BE2C (cell line): ENCODE measurements at places on chromosomes 16 and 17.

GRCh38 chr16:60811657-60812056, 1224.6 kb downstream of the CDH8 start:
- DNase-seq, result no peak

DNA sequence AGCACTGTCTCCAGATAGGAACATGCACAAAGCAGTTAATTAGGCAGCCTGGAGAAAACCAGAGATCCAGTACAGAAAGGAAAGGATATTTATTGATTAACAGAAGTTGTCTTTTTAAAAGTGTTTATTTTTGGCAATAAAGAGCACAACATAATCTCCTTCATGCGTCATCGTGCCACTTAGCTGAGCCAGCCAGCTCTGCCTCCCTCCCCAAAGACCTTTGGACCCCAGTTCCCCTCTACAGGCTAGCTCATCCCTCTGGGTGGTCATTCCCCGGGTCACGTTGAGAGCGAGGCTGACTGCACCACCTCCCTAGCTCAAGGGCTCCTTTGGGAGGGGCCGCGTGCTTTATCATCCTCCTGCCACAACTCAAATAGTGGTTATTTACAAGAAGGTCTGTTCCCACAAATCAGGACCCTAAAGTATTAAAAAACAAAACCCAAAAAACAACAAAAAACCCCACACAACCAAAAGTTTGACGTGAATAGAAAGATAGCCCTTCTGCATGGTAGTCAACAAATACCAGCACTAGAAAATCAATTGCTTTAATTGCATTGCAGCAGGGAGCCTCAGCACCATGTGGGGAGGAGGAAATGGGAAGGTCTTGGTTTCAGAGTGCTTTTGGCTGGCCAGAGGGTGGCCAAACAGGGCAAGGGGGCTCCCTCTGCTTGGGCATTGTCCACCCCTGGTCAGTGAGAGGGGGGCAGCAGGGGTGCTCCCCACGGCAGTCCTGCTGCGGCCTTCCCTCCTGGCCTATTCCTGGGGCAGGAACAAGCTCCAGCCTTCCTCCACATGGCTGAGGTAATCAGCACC, 9.6 kb downstream of the POLR2C start:
- DNase-seq, result peak; percentile 36

- no peak for DNase-seq
Measured at GRCh38 chr17:35052241-35052610, 11.3 kb downstream of the RFFL start.

DNA sequence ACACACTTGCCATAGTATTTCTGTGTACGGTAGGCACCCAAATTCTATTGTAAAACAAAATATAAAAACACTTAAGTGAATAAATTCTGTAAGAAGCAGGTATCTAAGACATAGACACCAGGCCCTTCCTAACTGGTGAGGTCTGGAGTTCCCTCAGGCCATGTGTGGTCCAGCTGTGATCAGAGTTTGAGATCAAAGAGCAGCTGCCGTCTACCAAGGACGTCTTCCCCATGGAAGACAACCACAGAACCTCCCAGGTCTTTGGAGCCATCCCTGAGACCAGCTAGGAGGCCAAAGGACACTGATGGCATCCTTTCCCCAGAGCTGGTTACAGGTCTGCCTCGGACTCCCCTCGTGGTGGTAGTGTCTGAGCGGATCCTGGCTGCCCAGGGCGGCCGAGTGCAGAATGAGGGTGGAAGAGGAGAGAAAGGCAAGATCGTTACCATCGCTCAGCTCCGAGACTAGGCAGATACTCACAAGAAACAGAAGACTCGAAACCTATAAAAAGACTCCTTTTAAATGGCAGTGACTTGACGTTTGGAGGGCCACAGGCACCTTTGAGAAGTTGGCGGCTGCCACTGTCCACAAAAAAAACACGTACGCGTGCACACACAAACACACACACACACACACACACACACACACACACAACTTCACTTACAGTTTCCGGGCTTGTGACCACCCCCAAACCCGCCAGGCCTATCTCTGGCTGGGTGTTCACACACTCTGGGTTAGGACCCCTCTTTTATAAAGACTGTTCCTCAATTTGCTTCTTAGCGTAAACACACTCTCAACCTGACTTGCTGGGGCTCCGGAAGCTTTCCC, 7.5 kb downstream of the TIMP2 start:
- DNase-seq, result no peak

- no peak for DNase-seq
Measured at GRCh38 chr16:56340416-56340815, 84.9 kb downstream of the AMFR start.

GRCh38 chr17:80034791-80035686, 633 bp downstream of the TBC1D16 start:
- no peak for DNase-seq

GRCh38 chr16:25007284-25007984, 7.7 kb downstream of the ARHGAP17 start:
- DNase-seq, result no peak

DNA sequence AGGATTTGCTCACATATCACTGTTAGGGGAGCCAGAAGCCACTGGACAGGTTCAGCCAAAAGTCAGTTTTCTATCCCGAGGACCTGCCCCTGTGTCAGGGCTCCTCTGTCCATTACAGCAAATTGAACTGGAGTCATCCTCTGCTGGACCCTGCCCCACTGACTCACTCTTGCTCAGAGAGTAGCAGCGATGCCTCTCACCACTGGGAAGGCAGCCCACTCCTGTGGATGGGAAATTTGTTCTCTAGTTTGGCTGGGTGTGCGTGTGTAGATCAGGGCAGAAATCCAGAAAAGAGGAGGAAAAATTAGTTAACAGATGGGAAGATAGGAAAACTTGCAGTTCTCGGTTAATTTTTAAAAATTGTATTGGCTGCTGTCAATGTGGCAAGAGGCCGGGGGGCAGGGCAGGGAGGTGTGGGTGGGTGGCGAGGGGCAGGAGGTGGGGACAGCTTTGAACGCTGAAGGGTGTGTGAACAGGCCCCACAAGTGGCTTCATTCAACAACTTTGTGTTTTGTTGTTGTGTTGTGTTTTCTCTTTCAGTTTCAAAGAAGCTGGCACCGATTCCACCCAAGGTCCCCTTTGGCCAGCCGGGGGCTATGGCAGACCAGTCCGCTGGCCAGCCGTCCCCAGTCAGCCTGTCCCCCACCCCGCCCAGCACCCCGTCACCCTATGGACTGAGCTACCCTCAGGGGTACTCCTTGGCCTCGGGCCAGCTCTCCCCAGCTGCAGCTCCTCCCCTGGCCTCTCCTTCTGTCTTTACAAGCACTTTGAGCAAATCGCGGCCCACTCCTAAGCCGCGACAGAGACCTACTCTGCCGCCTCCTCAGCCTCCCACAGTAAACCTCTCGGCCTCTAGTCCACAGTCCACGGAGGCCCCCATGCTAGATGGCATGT, 33.6 kb downstream of the ELAC2 start:
- DNase-seq, result no peak

- no peak for DNase-seq
Measured at GRCh38 chr17:29210879-29211278, 30.7 kb upstream of the MYO18A start.

DNA sequence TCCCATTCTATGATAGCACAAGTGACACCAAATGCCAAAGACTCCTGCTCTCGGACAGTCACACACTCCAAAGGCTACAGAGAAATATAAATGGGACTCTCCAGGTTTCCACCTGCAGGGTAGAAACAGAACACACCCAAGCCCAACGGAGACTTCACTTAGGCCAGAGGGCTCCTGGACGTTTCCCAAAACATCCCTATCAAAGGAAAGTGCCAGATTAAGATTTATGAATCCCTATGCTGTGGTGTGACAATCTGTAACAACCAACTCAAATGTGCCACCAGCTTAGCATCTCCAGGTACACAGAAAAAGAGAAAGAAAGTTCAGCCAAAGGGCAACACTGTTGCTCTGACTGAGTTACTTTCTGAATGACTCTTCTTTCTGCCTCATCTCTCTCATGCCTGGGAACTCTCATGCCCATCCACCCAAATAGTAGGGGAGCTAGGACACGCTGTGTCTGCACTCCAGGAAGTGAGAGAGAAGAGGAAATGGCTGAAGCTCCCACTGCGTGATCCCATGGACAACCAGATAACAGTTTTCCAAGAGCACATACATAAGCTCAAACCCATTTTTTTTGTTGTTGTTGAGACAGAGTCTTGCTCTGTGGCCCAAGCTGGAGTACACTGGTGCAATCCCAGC, 49.7 kb downstream of the SMG6 start:
- no peak for DNase-seq

DNA sequence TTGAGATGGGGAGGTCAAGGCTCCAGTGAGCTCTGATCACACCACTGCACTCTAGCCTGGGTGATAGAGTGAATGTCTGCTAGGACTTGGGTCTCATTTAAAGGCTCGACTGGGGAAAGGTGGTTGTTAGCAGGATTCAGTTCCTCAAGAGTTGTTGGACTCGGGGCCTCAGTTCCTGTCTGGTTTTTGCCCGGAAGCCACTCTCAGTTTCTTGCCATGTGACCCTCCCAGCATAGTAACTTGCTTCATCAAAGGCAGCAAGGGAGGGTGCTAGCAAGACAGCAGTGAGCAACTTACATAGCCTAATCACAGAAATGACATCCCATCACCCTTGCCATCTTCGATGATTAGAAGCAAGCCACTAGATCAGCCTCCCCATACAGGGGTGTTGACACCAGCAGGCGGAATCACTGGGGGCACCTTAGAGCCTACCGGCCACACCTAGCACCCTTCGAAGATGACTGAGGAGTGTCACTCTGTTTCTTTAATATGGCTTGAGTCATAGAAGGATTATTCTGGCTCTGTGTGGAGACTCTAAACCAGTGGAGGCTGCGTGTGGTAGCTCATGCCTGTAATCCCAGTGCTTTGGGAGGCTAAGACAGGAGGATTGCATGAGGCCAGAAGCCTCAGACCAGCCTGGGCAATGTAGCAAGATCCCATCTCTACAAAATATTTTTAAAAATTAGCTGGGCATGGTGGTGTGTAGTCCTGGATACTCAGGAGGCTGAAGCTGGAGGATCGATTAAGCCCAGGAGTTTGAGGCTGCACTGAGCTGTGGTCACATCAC, 13.2 kb upstream of the SCNN1B start:
- no peak for DNase-seq

GRCh38 chr17:15453782-15454181, 13.6 kb downstream of the CDRT4 start:
- DNase-seq, result no peak

- no peak for DNase-seq
Measured at GRCh38 chr17:14748036-14748710, 447.3 kb downstream of the HS3ST3B1 start.

DNA sequence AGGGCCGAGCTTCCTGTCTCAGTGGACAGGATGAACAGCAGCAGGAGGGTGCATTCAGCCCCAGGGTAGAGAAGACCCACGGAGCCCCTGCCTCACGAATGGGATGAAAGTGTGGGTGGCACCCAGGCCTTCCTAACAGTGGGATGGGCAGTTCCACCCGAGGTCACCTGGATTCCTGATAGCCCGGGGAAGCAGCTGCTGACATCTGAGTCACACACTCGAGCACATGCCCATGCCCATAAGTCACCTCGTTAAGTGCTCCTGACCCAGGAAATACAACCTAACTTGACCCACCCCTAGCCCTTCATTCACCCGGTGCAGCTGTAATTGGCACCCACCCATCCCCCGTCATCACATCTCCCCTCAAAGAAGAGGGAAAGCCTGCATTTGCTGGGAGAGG, 85.3 kb upstream of the FOXF1 start:
- no peak for DNase-seq

- no peak for DNase-seq
Measured at GRCh38 chr17:55730808-55731207, 8.1 kb upstream of the TMEM100 start.

DNA sequence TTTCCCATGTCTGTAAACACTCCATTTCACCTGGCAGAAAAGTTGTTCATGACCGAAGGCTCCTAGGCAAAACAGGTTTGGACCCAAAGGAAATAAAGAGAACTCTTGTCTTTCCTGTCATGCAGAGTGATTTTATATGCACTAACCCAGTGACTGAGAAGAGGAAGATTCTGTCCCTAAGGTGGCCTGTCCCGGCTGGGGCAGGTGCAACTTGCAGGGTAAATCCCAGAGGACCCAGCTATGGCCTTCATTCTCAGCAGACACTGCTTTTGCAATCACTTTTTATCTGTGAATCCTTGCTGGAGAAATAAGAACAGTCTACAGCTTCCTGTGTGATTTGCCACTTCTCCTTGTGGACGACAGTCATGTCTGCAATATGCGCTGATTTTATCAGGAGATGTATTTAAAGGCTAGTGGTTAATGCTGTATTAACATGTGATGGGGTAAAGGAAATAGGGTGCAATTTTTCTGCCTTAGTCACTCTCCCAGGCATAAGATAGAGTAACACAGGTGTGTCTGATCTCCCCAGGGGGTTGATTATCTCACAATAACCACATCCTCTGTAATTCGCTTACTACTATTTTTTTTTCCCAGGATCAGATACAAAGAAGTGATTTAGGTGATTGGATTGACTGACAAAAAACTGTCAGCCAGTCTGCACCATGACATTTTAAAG, 696.8 kb upstream of the SOX9 start:
- no peak for DNase-seq

DNA sequence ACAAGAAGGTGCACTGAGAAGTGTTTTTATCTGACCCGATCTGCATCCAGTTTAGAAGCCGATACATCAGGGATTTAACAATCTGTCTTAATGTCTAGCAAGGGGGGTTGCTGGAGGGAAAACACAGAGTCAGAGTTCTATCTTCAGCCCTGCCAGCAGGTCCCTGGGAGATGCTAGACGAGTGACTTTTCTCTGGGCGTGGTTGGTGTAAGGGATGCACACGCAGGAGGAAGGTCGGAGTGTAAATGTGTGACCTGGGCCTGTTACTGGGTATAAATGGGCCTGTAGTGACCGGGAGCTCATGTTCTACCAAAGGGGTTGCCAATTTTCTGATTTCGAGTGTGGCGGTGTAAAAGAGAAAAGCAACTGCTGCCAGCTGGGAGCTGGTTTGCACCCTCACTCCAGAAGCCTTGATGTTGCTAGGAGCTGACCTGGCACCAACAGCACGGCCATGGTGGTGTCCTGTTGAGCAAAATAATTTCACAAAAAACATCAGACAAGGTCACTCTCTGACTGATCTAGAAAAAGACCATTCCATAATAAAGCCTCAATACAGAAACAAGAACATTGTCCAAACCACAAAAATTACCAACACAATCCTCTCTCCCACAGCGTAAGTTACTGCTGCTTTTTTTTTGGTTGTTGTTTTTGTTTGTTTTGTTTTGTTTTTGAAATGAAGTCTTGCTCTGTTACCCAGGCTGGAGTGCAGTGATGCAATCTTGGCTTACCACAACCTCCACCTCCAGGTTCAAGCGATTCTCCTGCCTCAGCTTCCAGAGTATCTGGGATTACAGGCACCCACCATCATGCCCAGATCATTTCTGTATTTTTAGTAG, 1.3 kb upstream of the KCTD13 start:
- no peak for DNase-seq

DNA sequence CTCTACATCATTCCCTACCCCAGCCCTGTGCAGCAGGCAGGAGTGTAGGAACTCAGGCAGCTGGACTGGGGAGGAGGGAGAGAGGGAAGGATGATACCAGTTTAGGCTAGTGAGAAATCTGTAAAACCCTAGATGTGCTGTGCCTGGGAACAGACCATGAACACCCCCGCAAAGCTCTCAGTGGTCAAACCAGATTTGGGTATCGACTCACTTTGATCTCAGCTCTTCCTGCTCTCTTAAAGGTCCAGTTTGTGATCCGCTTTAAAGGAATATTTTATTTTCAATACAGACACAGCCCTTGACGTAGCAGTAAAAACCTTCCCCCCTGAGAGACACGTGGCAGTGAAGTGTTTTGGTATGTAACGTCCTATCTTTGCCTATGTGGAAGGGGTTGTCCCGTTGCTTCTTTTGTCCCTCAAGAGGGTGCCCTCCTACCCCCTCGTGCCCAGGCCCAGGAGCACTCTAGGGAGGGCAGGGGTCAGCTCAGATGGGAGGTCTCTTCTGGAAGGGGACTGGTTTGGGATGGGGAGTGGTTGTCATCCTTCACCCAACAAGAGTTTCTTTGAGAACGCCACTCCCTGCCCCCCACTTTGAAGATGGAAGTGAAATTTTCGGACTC, 19.3 kb upstream of the TBX2 start:
- peak; percentile 37 for DNase-seq
